BJ (cell line): ENCODE measurements at places on chromosomes 6 and 20.

GRCh38 chr6:131924881-131925474 is 26.2 kb downstream of the CCN2 start:
- DNase-seq, result no peak

- no peak for DNase-seq
These were observed 21.3 kb upstream of the SGK1 start for GRCh38 chr6:134339216-134339615.

DNA sequence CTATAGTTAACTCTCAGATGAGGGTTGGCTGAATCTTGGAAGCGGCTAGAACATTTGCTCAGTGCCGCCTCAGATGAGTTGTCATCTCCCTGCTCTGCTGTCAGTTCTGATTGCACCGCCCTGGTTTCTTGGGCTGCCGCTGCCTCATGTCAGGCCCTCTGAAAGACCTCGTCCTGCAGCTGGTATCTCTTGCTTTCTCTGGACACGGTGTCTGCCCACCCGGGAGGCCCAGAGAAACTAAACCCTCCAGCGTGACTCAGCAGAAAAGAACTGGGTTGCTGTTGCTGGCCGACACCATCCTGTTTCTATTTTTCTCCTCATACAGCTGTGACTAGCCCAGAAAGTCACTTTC is 355.4 kb downstream of the CD83 start:
- no peak for DNase-seq

GRCh38 chr20:55166063-55166462 is 690.7 kb downstream of the DOK5 start:
- DNase-seq, result no peak
